Thoracic aorta (tissue), 2 donors: ENCODE measurements at places on chromosomes 2 and 18.

- peak overlapping the region; percentile 4 for H3K4me3 ChIP-seq
- H3K27me3 ChIP-seq, result no peaks in the 10 kb centered on the region
- H3K27ac ChIP-seq, result peak overlapping the region; percentile 46
- no peaks in the 10 kb centered on the region for H3K36me3 ChIP-seq
Measured at GRCh38 chr2:191386938-191387536, 141.8 kb downstream of the MYO1B start.

GRCh38 chr2:204078003-204078698, 141.6 kb downstream of the ICOS start:
- H3K4me3 ChIP-seq, result no peak overlapping the region
- H3K4me1 ChIP-seq, result no peaks in the 10 kb centered on the region
- DNase-seq, result no peak
- no peak overlapping the region for H3K27ac ChIP-seq
- no peaks in the 10 kb centered on the region for H3K27me3 ChIP-seq

- DNase-seq, result no peak
- no peaks in the 10 kb centered on the region for H3K27me3 ChIP-seq
- no peaks in the 10 kb centered on the region for H3K4me1 ChIP-seq
- no peak overlapping the region for H3K27ac ChIP-seq
Measured at GRCh38 chr2:188245230-188245629, 46.4 kb upstream of the GULP1 start.

- no peak overlapping the region for H3K27ac ChIP-seq
- no peaks in the 10 kb centered on the region for H3K4me1 ChIP-seq
- no peak for DNase-seq
- H3K4me3 ChIP-seq, result no peak overlapping the region
- H3K27me3 ChIP-seq, result no peaks in the 10 kb centered on the region
Measured at GRCh38 chr2:8486141-8486540, 195.7 kb upstream of the ID2 start.

DNA sequence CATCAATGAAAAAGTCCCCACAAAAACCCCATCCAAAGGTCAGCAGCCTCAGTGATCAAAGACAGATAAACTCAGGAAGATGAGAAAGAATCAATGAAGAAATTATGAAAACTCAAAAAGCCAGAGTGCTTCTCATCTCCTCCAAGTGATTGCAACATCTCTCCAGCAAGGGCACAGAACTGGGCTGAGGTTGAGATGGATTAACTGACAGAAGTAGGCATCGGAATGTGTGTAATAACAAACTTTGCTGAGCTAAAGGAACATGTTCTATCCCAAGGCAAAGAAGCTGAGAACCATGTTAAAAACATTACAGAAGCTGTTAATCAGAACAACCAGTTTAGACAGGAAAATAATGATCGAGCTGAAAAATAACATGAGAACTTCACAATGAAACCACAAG, 442.8 kb upstream of the SYT4 start:
- H3K36me3 ChIP-seq, result no peaks in the 10 kb centered on the region
- H3K27me3 ChIP-seq, result no peaks in the 10 kb centered on the region
- H3K27ac ChIP-seq, result no peak overlapping the region
- no peaks in the 10 kb centered on the region for H3K4me1 ChIP-seq

DNA sequence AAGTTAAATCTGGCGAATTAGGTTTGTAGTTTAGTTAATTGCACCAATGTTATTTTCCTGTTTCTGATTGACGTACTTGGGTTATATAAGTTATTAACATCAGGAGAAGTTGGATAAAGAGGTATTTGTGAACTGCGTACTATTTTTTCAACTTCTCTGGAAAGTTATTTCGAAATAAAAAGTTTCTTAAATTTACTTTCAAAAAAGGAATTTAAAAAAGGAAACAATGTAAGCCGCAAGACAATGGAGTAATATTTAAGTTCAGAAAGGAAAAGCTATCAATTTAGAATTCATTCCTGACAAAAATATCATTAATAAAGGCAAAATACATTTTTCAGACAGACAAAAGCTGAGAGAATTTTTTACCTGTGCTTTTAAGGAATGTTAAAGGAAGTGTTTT, 47.7 kb downstream of the RAB10 start:
- H3K4me1 ChIP-seq, result no peaks in the 10 kb centered on the region
- no peak overlapping the region for H3K4me3 ChIP-seq
- no peak for DNase-seq
- H3K36me3 ChIP-seq, result no peaks in the 10 kb centered on the region
- no peaks in the 10 kb centered on the region for H3K27me3 ChIP-seq

GRCh38 chr2:53985646-53986045, 14.9 kb upstream of the PSME4 start:
- no peak overlapping the region for H3K27ac ChIP-seq
- H3K4me3 ChIP-seq, result no peak overlapping the region
- DNase-seq, result no peak
- no peaks in the 10 kb centered on the region for H3K27me3 ChIP-seq

GRCh38 chr2:183195998-183196409, 71.8 kb downstream of the NUP35 start:
- H3K36me3 ChIP-seq, result no peaks in the 10 kb centered on the region
- no peak overlapping the region for H3K4me3 ChIP-seq
- H3K27ac ChIP-seq, result no peak overlapping the region

GRCh38 chr2:45606796-45607195, 4.3 kb downstream of the SRBD1 start:
- H3K27me3 ChIP-seq, result no peaks in the 10 kb centered on the region
- no peak overlapping the region for H3K4me3 ChIP-seq
- no peak overlapping the region for H3K27ac ChIP-seq
- peaks cover 12% of the 10 kb centered on the region for H3K4me1 ChIP-seq
- H3K36me3 ChIP-seq, result peaks cover 1% of the 10 kb centered on the region

GRCh38 chr18:33805592-33805991, 227.6 kb downstream of the ASXL3 start:
- H3K36me3 ChIP-seq, result no peaks in the 10 kb centered on the region
- H3K4me3 ChIP-seq, result no peak overlapping the region
- H3K27ac ChIP-seq, result no peak overlapping the region
- no peaks in the 10 kb centered on the region for H3K4me1 ChIP-seq

- H3K4me1 ChIP-seq, result no peaks in the 10 kb centered on the region
- DNase-seq, result no peak
- H3K27me3 ChIP-seq, result no peaks in the 10 kb centered on the region
- H3K27ac ChIP-seq, result no peak overlapping the region
- no peak overlapping the region for H3K4me3 ChIP-seq
Measured at GRCh38 chr2:157296490-157296889, 29.1 kb downstream of the ERMN start.

GRCh38 chr2:168758970-168759820, 43.2 kb upstream of the NOSTRIN start:
- no peaks in the 10 kb centered on the region for H3K4me1 ChIP-seq
- no peaks in the 10 kb centered on the region for H3K36me3 ChIP-seq
- H3K27me3 ChIP-seq, result no peaks in the 10 kb centered on the region
- DNase-seq, result no peak
- H3K4me3 ChIP-seq, result no peak overlapping the region

GRCh38 chr2:157691695-157692094, 63.0 kb upstream of the ACVR1C start:
- H3K36me3 ChIP-seq, result no peaks in the 10 kb centered on the region
- H3K27ac ChIP-seq, result no peak overlapping the region
- H3K27me3 ChIP-seq, result no peaks in the 10 kb centered on the region
- no peaks in the 10 kb centered on the region for H3K4me1 ChIP-seq
- no peak for DNase-seq
